A172 (cell line): ENCODE measurements at places on chromosomes 4 and X. TPM values are rescaled to one million over a fixed set of nuclear protein-coding genes. Genes with fewer than 3 reads are reported as not detected.
A peak's percentile ranks its signal among the peaks of the same experiment; 100 is the strongest.

DNA sequence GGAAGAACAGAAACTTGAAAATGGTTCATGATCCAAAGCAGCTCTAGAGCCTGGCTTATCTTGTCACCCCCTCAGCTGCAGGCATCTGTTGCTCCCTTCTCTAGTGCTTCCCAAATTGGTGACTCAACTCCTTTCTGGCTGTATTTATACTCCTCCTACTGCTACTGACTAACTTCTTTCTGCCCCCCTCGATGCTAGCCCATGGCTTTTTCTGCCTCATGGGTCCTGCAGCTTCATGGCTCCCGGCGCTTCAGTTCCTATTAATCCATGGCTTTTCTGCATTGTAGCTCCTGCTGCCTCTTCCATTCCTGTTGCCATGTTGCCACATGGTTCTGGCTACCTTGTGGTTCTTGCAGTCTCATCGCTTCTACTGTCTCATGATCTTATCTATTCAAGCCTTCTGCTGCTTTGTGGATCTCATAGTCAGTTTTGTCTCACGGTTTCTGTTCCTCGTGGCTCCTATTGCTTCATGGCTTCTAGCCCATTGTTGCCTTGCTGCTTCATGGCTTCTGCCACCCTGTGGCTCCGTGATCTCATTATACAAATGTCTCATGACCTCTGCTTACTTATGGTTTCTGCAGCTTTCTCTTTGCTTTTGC is 48.1 kb downstream of the SMC1A start:
- no peak for DNase-seq

- peak; percentile 82 for DNase-seq
Measured at GRCh38 chr4:158535130-158535614, 13.5 kb downstream of the RXFP1 start.

DNA sequence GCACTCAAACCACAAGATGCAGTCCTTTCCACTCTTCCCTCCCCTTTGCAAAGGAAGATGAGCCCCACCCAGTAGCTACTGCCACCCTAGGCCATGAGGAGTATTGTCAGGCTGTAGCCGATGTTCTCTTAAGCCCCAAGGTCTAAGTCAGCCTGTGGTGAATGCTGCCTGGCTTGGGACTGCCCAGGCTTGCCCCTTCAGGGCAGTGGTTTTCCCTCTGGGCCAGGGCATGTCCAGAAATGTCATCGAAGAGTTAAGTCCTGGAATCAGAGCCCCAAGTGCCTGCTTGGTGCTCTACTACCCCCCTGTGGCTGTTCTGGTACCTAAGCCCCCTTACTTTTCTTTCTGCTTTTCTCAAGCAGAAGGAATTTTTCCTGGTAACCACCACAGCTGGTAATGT is 11.8 kb upstream of the PGK1 start:
- DNase-seq, result peak; percentile 59

DNA sequence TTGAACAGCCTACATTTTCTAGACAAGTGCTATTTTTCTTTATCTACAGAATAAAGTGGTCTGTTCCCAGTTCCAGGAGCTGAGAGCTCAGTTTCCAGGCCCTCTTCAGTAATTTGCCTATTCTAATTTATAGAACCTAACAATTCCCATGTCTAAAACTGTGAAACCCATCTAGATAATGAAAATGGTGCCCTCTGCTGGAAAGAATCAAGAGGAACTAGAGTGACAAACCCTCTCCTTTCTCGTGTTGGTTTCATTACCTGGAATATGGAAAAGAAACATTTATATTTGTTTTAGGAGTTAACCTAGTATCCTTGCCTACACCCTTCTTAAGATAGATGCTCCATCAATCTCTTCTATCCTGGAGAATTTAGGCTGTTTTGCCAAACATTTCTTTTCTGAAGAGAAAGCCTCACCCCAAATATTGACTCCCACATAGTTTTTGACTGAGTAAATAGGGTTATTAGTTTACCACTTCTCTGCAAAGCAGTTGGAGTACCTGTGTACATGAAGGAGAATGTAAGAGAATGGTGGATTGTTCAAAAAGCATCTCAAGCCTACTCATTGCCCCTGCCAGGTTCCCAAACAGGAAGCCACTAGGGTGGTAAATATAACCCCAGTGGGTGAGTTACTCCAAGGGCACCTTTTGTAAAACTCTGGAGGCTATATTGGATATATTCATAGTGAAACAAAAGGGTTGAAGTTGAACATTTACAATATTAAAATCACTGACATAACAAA is 121.6 kb downstream of the RASL11B start:
- peak; percentile 38 for DNase-seq

DNA sequence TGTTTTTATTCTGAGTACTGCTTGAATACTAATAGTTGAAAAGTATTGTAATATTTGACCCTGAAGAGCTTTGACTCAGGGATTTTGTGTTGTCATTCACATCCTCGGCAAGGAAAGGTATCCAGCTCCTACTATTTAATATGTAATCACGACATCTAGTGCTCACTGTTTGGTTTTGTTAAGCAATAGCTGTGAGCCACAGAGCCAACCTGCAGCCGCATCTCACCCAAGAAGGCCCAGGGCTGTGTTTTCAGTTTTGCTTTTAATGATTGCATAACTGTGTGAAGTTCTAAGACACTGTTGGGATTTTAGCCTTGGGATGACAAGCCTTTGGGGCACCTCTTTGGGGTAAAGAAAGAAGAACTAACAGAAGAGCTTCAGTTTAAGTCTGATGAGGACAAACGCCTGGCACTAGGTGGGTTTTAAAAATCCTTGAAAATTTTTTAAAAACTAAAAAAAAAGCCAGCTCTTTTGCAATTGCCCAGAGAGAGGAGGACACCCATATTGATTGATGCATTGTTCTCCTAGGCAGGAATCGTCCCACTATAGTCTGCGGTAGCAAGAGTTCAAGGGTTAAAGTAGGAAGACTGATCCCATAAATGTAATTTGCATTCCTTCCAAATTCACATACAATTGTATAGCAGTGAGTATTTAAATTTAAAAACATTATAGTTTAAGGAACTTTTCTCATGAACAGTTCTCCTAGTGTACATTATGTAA is 157.8 kb downstream of the RELL1 start:
- DNase-seq, result no peak

GRCh38 chr4:52713456-52713937 is 37.7 kb downstream of the ERVMER34-1 start:
- no peak for DNase-seq

DNA sequence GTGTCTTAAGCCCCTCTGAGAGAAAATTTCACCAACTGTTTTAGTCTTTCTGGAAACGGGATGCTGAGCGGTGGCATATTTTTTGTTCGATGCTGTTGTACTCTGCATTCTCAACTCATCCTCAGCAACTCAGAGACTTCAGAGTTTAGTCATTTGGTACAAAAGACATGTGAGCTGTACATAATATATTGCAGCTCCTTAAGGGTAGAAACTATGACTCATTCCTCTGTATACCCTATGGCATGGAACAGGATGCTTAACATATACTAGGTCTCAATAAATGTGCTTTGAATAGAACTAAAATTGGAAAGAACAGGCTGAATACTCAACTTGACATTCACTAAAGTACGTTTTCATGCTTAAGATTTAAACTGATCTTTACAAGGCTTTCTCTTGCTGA is 130.5 kb upstream of the SLITRK2 start:
- DNase-seq, result no peak

GRCh38 chrX:112826023-112826422 is 14.6 kb downstream of the AMOT start:
- no peak for DNase-seq

DNA sequence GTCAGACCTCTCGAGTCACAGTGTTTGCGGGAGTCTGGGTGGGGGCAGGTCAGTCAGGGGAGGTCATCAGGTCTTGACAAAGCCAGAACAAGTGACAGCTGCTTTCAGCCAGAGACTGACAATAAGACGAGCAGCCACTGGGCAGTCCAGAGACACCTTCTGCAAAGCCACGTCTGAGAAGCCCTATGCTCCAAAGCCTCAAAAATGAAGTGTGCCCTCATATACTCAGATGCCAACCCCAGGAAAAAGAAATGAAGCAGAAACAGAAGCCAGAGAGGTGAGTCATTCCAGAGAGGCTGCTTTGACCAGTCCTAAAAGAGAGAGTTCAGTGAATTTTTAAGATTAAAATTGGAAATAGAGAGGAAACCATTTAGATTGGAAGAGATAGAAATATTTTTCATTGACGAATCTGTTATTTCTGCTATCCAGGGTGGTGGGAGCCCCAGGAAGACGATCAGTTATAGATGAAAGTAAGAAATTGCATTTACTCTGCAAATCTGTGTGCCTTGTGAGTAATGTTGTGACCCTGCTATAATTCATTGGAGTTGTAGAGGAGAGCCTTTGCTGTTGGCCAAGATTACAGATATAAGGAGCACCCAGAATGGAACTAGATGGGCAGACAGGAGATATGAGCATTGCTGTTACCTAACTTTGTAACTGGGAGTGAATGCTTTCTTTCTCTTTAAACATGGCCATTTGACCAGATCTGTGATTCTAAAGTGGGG is 77.9 kb downstream of the LRRC66 start:
- peak; percentile 42 for DNase-seq

DNA sequence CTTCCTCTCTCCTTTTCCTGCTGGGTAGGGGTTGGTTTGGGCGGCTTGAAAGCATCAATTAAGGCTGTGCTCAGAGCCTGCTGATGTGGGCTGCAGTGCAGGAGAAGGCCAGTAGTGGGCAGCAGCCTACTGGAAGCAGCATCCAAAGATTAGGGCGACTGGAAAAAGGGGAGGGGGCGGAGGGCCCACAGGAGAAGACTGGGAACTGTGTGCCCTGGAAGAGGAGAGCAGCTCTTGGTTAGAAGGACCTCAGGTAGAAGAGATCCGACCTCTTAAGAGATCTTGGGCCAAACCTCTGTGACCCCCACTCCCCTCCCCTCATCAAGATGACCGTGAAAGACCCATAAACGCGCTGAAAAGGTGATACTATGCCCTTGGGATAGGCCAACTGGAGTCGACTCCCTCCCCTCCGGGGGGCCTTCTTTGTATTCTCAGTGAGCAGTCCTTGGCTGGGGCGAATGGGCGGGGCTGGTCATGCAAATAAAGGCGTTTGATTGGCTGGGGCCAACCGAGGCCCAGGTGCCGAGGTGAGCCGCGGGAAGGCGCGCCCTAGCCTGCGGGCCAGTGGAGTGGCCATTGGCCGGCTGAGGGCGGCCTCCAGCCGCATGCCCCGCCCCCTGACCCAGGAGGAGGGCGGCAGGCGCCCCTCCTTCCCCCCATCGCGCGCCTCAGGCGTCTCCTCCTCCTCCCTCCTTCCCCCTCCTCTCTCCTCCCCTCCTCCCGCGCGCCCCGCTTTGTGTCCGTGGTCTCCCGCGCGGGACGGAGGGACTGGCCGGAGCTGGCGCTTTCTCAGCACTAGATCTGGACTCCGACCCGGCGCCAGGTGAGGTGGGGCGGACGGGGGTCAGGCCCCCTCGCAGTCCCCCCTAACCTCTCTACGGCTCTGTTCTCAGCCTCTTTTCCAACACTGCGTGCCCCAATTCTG is 10.1 kb downstream of the DLG3 start:
- no peak for DNase-seq

DNA sequence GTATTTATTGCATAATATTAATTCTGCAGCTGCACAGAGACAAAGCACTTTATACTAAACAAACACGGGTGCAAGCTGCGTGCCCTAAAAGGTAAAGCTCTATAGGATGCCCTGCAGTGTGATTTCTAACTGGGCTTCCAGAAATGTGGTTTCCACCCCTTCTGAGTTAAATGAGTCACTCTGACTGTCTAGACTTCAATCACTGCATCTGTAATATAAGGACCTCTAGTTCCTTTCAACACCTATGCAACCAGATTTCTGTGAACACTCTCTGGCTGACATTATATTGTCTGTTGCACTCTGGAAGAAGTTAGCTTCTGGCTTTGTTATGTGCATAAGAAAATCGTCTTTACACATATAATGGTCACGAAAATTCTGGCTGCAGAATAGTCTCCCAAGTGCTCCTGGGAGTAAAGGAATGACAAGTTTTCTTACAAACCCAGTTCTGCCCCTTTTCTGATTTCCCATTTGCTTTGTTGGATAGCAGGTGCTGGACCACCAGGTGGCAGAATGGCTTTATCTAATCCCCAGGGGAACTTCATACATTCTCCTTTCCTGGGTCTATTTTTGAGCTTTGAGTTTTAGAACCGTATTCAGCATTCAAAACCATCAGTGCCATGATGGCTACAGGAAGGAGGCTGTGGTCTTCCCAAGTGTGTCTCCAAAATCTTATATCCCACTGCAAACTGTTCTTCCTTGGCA is 842.2 kb downstream of the STIM2 start:
- DNase-seq, result peak; percentile 15

DNA sequence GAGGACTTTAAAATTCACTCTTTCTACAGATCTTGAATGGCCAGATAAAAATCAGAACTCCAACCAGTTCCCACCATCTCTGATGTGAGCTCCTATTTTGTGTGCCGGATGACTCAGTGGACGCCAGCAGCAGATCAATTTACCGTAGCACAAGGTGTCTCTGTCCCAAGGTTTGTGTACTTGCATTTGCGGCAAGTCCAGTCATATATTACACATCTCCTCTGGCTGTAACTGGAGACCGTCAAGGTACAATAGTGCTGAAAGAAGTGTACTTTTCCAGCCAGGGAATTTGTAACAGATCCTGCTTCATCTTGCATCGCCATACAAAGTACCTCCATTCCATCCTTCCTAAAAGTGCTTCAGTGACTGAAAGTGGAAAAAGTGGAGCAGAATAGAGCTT is 108.2 kb upstream of the SORBS2 start:
- no peak for DNase-seq

GRCh38 chrX:132738951-132739350 is 219.5 kb downstream of the HS6ST2 start:
- no peak for DNase-seq

DNA sequence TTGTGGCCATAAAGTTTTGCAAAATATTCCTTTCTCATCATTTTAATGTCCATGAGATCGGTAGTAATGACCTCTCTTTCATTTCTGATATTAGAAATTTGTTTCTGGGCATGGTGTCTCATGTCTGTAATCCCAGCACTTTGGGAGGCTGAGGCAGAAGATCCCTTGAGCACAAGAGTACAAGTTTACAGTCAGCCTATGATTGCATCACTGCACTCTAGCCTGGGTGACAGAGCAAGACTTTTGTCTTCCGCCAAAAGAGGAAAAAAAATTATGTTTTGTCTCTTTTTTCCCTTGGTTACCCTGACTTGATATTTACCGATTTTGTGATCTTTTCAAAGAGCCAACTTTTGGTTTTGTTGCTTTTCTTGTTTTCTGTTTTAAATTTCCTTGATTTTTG is 10.8 kb upstream of the NKAP start:
- no peak for DNase-seq

Gene HSFX3
- not detected in 2 replicates for total RNA-seq

Gene CLGN
- total RNA-seq, result 0.53 and 1.3 TPM in 2 replicates

Gene RHOH
- total RNA-seq, result not detected in 2 replicates

Gene NSUN7
- 1.2 and 2.1 TPM in 2 replicates for total RNA-seq

Gene ITM2A
- total RNA-seq, result not detected in 2 replicates

Gene CD38
- not detected in 2 replicates for total RNA-seq

Gene SLC9B1
- total RNA-seq, result 0.10 and 0.43 TPM in 2 replicates

Gene GAGE12F
- total RNA-seq, result 0.71 and 1.1 TPM in 2 replicates

Gene IL1RAPL2
- total RNA-seq, result not detected in 2 replicates

Gene STEEP1
- total RNA-seq, result 33.0 and 39.8 TPM in 2 replicates
